ENCODE measurements at places on chromosomes 1 and 21.

- H3K4me3 ChIP-seq, result no peak overlapping the region
- peaks cover 12% of the 10 kb centered on the region for H3K36me3 ChIP-seq
- H3K4me1 ChIP-seq, result no peaks in the 10 kb centered on the region
- H3K27me3 ChIP-seq, result no peaks in the 10 kb centered on the region
- DNase-seq, result no peak
These were observed 27.7 kb downstream of the TRAPPC10 start for GRCh38 chr21:44039828-44040227.

GRCh38 chr1:61334718-61335589 is 252.6 kb downstream of the NFIA start:
- H3K4me1 ChIP-seq, result peaks cover 37% of the 10 kb centered on the region
- no peak for DNase-seq
- peaks cover 3% of the 10 kb centered on the region for H3K27me3 ChIP-seq
- no peak overlapping the region for H3K4me3 ChIP-seq
- H3K27ac ChIP-seq, result no peak overlapping the region

- H3K4me1 ChIP-seq, result peaks cover 5% of the 10 kb centered on the region
- H3K4me3 ChIP-seq, result no peak overlapping the region
- peaks cover 9% of the 10 kb centered on the region for H3K27me3 ChIP-seq
- no peak for DNase-seq
- H3K27ac ChIP-seq, result no peak overlapping the region
These were observed 7.6 kb upstream of the VAV3 start for GRCh38 chr1:107972391-107973180.

DNA sequence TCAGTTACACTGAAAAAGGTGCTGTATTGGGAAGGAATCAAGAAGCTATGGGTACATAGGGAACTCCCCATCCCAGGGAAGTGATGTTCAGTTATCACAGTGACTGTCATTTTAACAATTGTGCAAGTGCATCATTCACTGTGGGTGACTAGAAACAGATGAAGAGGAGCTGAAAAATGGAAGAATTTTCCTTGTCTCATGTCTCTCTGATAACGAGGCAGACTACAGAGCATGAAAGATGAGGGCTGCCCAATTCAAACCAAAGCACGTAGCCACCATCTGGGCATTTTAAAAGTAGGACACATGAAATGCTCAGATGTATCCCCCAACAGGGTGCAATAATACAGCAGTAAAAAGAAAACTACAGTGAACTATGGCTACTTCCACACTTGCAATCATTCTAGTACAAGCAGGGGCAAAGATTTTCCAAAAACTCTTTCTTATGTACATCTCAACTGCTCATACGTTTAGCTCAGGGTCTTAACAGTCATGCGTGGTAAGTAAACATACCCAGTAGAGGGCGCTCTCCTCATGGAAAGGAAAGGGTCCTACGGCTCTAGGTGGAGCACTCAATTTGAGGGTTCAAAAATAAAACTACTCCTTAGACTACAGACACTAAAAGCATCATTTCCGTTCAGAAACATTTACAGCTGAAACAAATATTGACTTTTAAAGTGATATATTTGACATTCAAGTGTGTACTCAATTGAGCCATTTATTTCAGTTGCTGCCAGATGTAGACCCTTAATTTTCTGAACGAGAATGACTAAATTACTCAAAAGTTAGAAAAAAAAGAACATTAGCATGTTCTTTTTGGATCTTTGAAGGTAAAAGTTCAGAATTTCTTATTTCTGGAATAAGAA is 143.2 kb downstream of the KCTD3 start:
- H3K27ac ChIP-seq, result no peak overlapping the region
- no peak overlapping the region for H3K4me3 ChIP-seq
- H3K27me3 ChIP-seq, result peaks cover 2% of the 10 kb centered on the region
- DNase-seq, result no peak
- H3K4me1 ChIP-seq, result no peaks in the 10 kb centered on the region
- H3K36me3 ChIP-seq, result no peaks in the 10 kb centered on the region

DNA sequence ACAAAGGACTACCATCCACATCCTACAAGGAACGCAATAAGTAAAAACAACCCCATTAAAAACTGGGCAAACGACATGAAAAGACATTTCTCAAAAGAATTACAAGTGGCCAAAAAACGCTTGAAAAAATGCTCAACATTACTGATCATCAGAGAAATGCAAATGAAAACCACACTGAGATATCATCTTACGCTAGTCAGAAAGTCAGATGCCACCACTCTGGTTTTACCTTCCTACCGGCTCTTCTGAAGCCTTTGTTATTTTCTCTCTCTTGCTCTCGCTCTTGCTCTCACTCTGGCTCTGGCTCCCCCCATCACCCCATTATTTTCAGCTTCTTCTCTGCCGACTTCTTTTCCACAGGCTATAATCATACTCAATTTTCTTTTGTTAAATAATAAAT is 38.8 kb downstream of the VPS45 start:
- peaks cover 27% of the 10 kb centered on the region for H3K36me3 ChIP-seq
- H3K4me1 ChIP-seq, result no peaks in the 10 kb centered on the region

Data from type B pancreatic cell (in vitro differentiated cells).